WTC11 (cell line): ENCODE measurements at places on chromosomes 1 and 21.

DNA sequence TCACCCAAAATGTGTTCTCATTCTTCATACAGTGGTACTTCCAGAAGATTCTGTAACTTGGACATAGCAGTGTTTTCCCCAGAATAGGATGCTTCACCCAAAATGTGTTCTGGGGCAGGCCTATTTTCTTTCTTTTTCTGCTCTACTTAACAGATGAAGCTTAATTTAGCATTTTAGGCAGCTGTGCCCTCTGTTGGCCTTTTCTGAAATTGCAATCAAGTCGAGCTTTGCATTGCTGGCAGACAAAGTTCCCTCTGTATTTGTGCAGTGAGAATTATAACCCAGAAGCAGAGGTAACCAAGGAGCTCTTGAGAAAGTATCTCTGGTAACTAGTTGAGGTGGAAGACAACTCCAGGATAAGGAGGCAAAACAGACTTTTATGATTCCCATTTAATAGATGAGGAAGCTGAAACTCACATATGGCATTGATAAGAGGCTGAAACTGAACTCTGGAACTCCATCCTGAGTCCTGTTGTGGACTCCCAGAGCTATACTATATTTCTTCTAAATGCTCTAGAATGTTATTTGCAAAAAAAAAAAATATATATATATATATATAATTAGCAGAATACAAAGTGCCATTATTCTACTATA, 50.3 kb upstream of the L1TD1 start:
- peak; percentile 63 for DNase-seq

DNA sequence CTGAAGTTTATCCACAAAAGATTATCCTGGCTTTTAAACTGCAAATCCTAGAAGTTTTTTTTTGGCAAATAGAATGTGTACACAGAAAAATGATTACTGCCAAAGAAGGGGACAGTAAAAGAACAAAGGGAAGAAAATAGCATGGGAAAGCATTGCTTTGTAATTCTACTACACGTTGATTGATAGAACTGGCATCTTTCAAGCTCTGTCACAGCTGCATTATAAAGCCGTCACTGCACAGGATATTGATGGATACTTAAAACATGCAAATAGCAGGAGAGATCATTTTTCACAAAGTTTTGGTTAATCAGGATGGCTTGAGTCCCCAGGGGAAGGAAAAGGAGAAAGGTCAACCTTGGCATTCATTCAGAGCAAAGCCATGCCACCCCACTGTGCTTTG, 183.7 kb upstream of the RRP15 start:
- no peak for DNase-seq

- no peak for DNase-seq
Observed at GRCh38 chr1:210437111-210437510, 108.4 kb downstream of the HHAT start.

DNA sequence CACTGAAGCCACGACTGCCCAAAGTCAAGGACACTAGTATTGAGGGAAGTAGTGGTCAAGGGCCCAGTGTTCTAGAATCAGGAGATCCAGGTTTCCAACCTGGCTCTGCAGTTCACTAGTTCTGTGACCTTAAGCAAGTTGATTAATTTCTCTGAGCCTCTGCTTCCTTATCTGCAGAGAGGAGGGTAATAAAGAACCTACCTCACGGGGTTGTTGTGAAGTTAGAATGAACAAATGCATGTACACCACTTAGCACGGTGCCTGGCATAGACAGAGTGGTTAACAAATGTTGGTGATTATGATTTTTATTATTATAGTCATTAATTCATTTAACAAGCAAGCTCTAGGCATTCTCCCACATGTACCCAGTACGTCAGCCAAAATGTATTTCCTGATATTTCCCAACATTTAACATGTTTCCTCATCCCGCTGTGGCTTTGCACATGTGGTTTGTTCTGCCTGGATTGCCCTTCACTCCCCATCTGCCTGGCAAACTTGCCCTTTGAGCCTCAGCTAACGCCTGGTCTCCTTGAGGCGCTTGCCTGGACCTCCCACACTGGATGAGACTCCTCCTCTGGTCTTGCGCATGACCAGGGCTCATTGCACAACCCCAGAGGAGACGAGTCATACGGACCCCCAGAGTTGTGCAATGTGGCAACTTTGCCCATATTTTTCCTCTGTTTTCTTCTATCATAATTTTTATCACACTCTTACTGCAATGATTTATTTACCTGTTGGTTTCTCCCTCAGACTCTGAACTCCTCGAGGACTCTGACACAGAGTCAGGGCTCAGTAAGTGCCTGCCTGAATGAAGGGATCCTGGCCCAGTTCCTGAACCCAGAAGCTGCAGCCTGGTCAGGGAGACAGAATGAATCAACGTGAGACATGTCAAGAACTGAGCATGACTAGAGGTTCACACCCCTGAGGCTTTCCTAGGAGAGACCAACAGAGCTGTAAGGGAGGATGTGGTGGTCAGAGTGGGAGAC, 20.7 kb upstream of the MFSD2A start:
- no peak for DNase-seq

DNA sequence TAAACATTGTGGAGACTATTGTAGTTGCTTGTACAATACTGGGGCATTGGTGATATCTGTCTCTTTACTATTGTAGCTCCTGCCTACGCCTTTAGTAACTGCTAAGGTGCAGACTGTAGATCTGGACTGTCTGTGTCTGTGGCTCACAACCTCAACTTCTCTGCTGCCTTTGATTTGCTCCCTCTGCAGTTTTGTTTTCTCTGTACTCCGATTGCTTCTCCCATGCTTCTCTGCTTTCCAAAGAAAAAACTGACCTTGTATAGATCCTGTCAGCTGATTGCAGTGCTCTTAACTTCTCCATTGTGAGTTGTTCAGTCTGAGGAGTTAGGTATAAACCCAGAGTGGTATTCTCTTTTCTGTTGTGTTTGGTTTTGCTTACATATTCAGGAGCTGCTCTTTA, 15.3 kb downstream of the MAGI3 start:
- no peak for DNase-seq

- peak; percentile 79 for DNase-seq
Observed at GRCh38 chr1:46613661-46614603, 2.7 kb downstream of the MOB3C start.

DNA sequence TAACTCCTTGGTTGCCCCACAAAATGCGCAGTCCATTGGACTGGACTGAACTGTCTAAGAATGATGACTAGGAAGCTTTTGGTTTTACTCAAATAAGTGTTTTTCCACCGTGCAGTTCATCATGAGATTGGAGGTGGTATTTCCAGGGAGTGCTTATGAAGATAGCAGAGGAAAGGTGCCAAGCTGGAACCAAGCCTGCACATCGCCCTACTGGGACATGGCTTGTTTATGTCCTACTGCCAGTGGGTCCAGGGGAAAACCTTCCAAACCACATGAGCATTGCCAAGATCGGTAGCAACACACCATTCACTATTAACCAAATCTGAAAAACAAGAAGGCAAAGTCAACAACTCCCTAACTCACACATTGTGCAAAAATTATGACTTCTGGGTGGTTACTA, 54.7 kb upstream of the DSCAM start:
- no peak for DNase-seq

GRCh38 chr1:23544444-23545389, 13.7 kb upstream of the E2F2 start:
- DNase-seq = peak; percentile 85

GRCh38 chr1:63269571-63269970, 52.8 kb upstream of the FOXD3 start:
- DNase-seq = no peak

- no peak for DNase-seq
Observed at GRCh38 chr1:226209307-226210059, 14.0 kb upstream of the MIXL1 start.

GRCh38 chr21:21715266-21715969, 717.2 kb downstream of the NCAM2 start:
- DNase-seq = no peak

GRCh38 chr1:62282909-62283755, 36.1 kb downstream of the KANK4 start:
- no peak for DNase-seq

DNA sequence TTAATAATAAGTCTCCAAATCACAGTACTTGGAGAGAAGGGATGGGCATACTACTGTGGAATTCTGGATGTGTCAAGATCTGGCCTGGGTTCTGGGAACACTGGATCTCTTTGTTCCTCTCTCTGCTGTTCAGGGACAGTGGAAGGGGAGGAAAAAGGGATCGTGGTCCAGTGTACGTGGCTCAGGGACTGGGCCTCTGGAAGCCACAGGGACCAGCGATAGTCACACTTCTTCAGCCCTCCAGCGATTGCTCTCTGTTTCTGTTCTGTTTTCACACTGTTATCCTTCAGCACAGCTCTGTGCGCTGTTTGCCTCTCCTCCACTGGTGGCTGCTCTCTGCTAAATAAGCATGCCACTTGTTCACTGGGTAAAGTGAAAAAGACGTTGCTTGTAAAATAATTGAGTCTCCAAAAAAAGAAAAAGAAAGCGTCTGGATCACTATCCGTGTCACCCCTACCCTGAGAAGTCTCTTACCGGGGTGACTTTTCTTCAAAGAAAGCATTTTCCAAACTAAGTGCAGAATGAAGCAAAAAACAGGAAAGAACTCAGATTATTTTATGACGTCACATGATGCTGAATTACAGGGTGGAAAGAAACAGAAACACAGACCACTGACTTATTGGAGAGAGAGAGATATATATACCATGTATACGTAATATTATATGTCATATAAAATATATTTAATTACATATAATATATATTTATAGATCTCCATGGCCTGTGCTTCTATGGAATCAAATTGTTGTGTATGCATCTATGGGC, 279.4 kb downstream of the RGS7 start:
- no peak for DNase-seq

DNA sequence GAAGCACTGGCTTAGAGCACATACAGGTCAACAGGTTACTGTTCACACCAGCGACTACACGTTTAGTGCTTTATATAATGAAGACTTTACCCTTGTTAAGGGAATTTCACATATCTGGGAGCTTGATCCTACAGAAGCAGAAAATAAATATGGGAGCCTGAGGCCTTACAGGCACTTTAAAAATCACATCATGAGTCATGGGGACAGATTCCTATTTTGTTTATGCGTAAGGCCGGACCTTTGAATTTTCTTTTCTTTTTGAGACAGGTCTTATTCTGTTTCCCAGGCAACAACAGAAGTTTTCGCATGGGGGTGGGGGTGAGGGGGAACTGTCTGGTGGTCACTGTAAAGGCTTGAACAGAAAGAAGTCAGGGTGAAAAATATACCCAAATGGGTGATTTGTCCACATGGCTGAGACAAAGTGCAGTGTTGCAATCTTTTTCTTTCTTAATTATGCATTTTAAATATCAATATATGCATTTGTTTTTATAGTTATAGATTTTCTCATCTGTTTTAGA, 276.7 kb downstream of the KCNH1 start:
- no peak for DNase-seq

DNA sequence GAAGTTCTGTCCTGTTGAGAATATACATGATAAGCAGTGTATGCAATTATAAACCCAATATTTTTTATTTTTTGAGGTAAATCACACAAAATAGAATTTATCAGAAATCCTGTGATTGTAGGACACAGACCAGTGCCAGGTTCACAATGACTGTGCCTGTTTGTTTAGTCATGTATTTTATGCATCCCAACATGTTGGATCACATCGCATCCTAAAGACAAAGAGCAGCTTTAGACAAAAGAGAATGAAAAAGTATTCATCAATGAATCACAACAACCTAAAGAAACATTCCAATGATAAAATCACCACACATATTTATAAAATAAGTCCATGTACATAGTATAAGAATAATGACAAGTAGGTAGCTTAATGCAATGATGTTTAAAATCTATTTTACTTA, 53.2 kb upstream of the LRRC8D start:
- DNase-seq = no peak

DNA sequence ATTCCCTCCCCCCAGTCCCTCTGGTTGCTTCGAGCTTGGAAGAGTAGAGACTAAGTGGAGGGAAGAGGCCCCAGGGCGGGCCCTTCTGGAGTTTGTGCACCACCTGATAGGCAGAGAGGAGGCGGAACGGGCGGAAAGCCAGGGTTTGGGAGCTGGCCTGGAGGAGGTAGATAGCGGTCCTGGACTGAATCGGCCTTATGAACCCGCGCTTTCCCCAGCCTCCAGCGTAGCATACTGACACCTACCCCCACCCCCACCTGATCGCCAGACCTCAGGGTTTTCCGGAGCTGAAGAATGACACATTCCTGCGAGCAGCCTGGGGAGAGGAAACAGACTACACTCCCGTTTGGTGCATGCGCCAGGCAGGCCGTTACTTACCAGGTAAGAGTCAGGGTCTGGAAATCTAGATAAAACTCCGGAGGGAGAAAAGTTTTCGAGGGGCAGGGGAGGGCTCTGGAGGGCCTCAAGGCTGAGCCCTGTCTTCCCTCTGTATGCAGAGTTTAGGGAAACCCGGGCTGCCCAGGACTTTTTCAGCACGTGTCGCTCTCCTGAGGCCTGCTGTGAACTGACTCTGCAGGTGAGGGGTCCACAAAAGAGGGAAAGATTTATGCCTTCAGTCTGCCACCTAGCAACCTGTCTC, 705 bp downstream of the UROD start:
- peak; percentile 42 for DNase-seq

DNA sequence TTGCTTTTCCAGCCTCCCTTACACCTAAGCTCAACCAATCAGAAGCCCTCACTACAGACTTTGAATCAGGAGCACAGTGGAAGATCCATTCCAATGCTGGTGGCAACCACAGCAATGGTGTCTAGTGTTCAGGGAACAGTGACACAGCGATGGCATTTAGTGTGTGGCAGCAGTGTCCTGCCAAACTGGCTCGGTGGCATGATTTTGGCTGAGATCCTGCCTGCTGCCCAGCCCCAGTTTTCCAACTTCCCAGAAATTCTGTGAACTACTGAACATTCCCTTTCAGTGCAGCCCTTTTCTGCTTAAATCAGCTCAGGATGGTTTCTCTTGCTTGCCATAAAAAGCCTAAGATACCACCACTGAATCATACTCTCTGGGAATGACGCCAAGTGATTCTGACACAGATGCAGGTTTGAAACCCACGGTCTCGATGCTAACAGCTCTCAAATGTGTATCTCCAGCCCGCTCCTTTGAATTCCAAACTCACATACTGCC, 8.8 kb downstream of the ASAP3 start:
- no peak for DNase-seq

- no peak for DNase-seq
Observed at GRCh38 chr1:19074902-19075721, 118.6 kb upstream of the IFFO2 start.

- DNase-seq = no peak
Observed at GRCh38 chr1:161082996-161083747, 6.2 kb downstream of the NECTIN4 start.

GRCh38 chr21:18350216-18350615, 53.4 kb downstream of the TMPRSS15 start:
- DNase-seq = no peak

GRCh38 chr1:147897029-147897752, 5.4 kb upstream of the GJA8 start:
- DNase-seq = no peak

DNA sequence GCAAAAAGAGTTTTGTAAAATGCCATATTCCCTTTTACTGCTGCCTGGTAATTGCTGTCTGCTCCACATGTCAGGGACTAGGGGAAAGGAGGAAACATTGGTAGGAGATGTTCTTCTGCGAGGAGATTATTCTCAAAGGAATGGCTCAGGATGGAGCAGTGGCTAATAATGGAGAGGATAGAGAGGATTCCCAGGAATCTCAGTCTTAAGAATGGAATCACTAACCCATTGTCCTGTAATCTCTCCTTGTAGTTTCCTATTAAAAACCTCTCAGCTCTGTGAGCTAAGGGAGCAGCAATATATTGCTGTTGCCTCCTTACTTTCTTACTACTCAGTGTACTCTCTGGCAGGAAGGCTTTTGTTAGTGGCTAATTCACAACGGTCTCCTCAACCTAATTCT, 175.4 kb downstream of the HS2ST1 start:
- DNase-seq = no peak
